ENCODE measurements at places on chromosomes 7 and 10. TPM values are rescaled to one million over a fixed set of nuclear protein-coding genes. Genes with fewer than 3 reads are reported as not detected.
A peak's percentile ranks its signal among the peaks of the same experiment; 100 is the strongest.

The ARHGEF5 gene
- 2.3 TPM for total RNA-seq

DNA sequence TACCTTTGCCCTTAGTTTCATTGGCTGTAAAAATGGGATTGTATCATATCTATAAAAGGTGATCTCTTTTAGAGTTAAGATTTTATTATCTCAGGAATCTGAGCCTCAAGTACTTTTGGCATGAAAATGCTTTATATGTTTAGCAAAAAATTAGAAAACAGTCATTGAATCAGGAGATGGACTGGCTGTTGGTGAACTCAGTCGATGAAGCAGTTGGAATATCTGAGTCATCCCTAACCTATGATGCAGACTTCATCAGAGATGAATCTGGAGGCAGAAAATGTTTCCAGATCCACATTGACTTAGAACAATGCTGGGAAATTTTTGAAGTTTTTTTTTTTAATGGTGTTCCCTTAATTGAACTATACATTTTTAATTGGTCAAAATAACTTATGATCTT, 228.5 kb downstream of the SLC25A13 start:
- DNase-seq: peak; percentile 61

DNA sequence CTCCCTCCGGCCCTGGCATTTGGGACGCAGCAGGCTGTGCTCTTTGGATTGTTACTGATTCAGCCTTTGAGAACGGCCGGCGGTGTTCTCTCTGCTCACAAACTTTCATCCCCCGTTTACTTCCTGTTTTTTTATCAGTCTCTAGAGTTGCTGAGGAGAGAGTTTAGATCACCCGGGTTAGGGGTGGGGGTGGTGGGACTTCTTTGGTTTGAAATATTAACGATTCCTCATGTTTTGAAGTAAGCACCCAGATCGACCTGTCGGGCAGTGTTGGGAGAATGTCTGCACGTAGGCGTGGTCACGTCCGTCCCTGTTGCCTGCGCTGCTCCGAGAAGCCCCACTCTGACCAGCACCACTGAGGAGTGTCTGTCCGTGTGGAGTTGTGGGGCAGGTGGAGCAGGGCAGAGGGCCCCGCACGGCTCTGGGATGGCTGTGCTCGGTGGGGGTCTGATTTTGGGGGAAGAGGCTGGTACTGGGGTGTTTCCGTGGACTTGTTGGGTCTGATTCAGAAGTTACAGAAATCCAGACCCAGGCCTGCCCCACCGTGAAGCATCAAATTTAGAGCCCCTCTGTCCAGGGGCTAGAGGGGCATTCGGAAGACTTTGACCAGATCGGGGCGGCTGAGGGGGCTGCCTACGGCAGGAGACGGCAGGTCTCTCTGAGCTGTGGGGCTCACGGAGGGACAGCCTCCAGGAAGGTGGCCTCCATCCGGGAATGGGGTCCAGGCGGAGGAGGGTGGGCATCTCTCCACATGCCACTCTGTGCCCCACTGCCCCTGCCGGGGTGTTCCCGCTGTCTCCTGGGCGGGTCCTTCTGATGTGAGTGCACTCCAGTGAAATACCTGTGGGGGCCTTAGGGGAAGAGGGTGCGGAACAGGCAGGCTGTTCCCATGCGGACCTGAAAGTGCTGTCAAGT, 7.4 kb downstream of the INPP5A start:
- DNase-seq: no peak

The CCDC136 gene
- total RNA-seq: 5.2 TPM

Data from H4 (cell line).